DMS 273 treated with DMSO at 0.1 percent for 48 hours (cell line): ENCODE measurements at places on chromosomes 5 and 9.

- DNase-seq = peak; percentile 19
Observed at GRCh38 chr5:76403766-76404222, 709 bp downstream of the IQGAP2 start.

- DNase-seq = no peak
Observed at GRCh38 chr9:127970401-127971313, 10.1 kb downstream of the EEIG1 start.

- no peak for DNase-seq
Observed at GRCh38 chr5:108543486-108543885, 161.6 kb upstream of the FBXL17 start.

DNA sequence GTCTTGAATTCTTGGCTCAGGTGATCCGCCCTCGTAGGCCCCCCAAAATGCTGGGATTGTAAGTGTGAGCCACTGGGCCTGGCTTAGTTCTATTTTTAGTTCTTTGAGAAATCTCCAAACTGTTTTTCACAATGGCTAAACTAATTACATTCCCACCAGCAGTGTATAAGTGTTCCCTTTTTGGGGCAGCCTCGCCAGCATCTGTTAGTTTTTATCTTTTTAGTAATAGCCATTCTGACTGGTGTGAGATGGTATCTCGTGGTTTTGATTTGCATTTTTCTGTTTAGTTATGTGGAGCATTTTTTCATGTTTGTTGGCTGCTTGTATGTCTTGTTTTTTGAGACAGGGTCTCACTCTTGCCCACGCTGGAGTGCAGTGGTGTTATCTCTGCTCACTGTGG, 28.2 kb downstream of the CNOT6 start:
- DNase-seq = no peak

- DNase-seq = no peak
Observed at GRCh38 chr5:177361418-177362291, 3.9 kb downstream of the RGS14 start.
